ENCODE measurements at places on chromosomes 13 and 19.

- no peak for DNase-seq
Observed at GRCh38 chr13:33438918-33439317, 153.4 kb upstream of the STARD13 start.

- DNase-seq, result no peak
Observed at GRCh38 chr13:36006347-36006746, 124.8 kb downstream of the DCLK1 start.

DNA sequence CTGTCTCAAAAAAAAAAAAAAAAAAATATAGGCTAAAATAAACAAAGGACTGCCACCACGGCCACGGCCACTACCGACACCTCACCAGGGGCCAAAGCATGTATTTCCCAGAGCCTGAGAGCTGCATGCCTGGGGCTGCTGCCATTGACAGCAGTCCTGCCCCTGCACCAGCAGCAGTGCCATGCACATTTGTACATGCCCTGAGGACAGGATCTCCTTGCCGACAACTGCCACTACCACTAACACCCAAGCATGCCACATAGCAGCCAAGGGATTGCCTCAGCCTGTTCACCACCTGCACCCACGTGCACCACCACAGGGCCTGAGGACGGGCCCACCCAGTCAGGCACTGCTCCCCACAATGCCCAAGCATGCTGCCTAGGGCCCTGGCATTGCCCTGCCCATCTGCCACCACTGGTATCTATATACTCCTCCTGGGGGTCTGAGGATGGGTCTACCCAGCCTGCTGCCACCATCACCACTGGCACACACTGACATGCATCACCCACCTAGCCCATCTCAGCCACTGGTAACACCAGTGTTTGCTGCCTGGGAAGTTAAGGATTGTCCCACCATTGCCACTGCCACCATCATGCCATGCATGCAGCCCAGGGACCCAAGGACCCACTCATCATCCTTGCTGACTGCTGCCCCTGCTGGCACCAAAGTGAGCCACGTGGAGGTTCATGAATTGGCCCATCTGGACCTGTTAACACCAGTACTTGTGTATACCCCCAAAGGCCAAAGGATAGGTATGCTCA lies 10.6 kb upstream of the NUP62 start:
- DNase-seq, result no peak

- peak; percentile 59 for DNase-seq
Observed at GRCh38 chr19:19866611-19867248, 1.0 kb downstream of the ZNF253 start.

DNA sequence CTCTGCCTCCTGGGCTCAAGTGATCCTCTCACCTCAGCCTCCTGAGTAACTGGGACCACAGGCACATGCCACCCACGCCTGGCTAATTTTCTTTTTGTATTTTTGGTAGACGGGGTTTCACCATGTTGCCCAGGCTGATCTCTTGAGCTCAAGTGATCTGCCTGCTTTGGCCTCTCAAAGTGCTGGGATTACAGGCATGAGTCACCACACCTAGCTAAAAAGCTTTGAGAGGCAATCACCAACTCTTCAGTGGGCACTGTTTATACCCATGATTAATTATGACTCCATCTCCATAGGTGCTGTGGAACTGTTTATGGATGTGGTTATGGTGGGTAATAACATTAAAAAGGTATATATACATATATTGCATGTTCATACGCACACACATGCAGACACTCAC lies 7.5 kb upstream of the RBM26 start:
- DNase-seq, result no peak

GRCh38 chr19:1651568-1652291 lies 685 bp downstream of the TCF3 start:
- DNase-seq, result no peak

GRCh38 chr19:1608359-1609102 lies 3.3 kb upstream of the UQCR11 start:
- DNase-seq, result no peak

GRCh38 chr19:32316034-32316433 lies 29.4 kb upstream of the ZNF507 start:
- no peak for DNase-seq

- no peak for DNase-seq
Observed at GRCh38 chr19:31171936-31172335, 177.3 kb downstream of the TSHZ3 start.

DNA sequence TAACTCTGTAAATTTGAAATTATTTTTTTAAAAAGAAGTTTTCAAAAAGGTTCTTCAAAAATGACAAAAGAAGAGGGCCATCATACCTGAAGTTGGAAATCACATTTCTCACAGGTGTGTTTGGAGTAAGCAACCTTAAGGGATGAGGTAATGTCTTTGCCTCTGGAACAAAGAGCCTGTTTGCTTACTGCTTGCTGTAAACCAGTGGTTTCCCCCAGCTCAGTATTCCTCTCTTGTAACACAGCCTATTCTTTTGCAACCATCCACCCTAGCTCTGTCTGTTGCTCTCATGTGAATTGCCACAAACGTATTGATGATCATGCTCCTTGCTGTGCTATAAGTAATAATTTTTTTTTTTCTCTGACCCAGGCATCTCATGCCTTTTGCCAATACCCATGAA lies 38.1 kb downstream of the UCHL3 start:
- DNase-seq, result no peak

DNA sequence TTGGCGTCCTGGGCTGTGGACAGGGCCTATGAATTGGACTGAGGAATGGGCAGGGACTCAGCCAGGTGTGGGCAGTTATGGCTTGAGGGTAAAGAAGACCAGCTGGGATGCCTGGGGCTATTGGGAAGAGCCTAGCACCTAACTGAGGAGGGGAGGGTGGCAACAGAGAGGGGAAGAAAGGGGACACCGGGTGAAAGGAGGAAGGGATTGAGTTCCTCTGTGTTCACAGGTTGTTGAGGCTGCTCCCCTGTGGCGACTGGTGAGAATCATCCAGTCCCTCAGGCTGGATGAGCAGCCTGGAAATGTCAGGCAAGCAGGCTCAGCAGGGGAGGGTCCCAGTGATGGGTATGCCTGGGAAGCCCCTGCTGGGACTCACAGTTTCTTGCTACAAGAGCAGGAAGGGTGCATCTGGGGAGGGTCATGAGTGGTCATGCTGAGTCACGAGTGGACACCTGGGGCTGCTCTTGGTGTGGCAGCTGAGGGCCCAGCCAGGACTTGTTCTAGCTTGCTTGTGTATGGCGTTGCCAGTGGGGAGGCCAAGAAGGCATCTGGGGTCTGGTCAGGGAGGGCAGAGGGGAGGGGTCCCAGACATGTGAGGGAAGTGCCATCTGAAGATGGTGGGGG lies 1.4 kb downstream of the ZNF324 start:
- DNase-seq, result peak; percentile 30

GRCh38 chr13:37435881-37436280 lies 162.7 kb downstream of the POSTN start:
- DNase-seq, result no peak

- DNase-seq, result no peak
Observed at GRCh38 chr13:97798836-97799235, 154.6 kb upstream of the IPO5 start.

DNA sequence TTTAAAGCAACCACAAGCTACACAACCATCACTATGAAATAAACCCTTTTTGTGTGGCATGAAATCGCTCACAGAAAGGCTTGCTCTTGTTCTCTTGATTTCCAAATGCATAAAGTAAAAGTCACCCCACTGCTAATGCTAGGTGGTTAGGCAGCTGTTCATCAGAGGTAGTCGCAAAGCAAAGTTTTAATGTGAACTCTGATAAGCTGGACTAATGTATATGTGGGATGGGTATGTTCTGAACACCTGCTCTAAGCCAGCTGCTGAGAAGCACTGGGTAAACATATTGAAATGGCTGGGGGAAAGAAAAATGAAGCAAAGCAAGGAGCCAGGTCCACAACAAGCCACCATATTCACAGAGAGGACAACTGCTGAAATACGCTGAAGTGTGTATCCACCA lies 142.3 kb downstream of the KLF12 start:
- DNase-seq, result no peak

- DNase-seq, result no peak
Observed at GRCh38 chr13:108212886-108213285, 2.5 kb downstream of the LIG4 start.
